Small intestine (tissue), 16 donors: ENCODE measurements at places on chromosomes 3 and 15. TPM values are rescaled to one million over a fixed set of nuclear protein-coding genes. Genes with fewer than 3 reads are reported as not detected.

COL6A5 gene
- 0.01 TPM for polyA plus RNA-seq

HEG1 gene
- polyA plus RNA-seq = 0.45 TPM

SNTN gene
- polyA plus RNA-seq = not detected

GRCh38 chr15:91821458-91821857 lies 32.0 kb upstream of the SLCO3A1 start:
- no peak overlapping the region for H3K4me3 ChIP-seq
- no peaks in the 10 kb centered on the region for H3K27me3 ChIP-seq
- no peaks in the 10 kb centered on the region for H3K4me1 ChIP-seq
- no peak for DNase-seq
- no peaks in the 10 kb centered on the region for H3K36me3 ChIP-seq

DNA sequence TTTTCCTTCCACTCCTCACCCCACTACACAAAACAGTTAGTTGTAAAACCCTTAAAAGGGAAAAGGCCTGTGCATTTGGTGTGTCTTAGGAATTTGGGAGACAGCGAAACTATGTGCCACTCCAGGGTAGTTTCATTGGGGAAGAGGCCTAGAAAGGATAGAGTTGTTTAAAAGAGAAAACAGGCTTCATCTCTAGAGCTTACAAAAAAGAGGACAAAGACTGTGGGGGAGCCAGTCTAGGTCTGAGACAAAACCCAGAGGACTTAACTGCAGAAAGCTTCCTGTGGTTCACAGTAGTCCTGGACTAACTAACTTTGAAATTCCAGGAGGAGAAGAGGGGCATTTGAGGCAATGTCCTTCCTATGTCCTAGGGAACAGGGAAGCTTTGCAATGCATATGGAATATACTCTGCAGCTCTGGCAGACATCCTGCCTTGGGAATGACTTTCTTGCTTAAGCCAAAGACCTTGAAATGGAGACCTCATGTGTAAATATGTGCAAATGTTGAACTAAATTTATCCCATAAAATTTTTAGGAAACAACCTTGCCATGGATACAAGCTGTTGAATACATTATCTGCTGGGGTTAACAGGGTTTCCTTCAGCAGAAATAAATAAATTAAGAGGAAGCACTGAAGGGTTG lies 159.4 kb downstream of the LSAMP start:
- H3K27ac ChIP-seq = no peak overlapping the region
- no peaks in the 10 kb centered on the region for H3K27me3 ChIP-seq
- no peak for DNase-seq
- no peaks in the 10 kb centered on the region for H3K36me3 ChIP-seq
- no peak overlapping the region for H3K4me3 ChIP-seq
- no peaks in the 10 kb centered on the region for H3K4me1 ChIP-seq

- no peak for DNase-seq
- H3K27ac ChIP-seq = no peak overlapping the region
- H3K4me3 ChIP-seq = no peak overlapping the region
- H3K4me1 ChIP-seq = no peaks in the 10 kb centered on the region
- no peaks in the 10 kb centered on the region for H3K27me3 ChIP-seq
Observed at GRCh38 chr15:68706931-68707330, 113.8 kb downstream of the ANP32A start.

DNA sequence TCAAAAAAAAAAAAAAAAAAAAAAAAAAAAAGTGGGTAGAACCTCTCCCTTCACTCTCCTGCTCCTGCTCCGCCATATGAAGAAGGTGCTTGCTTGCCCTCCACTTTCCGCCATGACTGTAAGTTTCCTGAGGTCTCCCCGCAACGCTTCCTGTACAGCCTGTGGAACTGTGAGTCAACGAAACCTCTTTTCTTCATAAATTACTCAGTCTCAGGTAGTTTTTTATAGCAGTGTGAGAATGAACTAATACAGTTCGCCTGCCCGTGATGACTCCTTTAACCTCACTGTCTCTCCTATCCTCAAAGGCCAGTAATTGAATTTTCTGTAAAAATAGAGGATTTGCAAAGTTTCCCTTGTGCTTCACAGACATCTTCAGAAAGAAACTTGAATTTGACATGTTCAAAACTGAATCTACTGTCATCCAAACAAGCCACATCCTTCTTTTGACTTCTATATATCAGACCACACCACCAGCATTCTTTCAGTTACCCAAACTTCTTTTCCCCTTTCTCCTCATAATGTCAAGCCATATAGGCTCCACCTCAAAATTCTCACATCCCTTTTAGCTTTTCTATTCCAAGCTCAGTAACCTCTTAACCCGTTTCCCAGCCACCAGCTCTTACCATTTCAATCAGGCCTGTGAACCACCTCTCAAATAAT lies 44.3 kb downstream of the P2RY1 start:
- H3K36me3 ChIP-seq = no peaks in the 10 kb centered on the region
- H3K27ac ChIP-seq = no peak overlapping the region
- H3K4me3 ChIP-seq = no peak overlapping the region
- H3K27me3 ChIP-seq = no peaks in the 10 kb centered on the region
- no peaks in the 10 kb centered on the region for H3K4me1 ChIP-seq

DNA sequence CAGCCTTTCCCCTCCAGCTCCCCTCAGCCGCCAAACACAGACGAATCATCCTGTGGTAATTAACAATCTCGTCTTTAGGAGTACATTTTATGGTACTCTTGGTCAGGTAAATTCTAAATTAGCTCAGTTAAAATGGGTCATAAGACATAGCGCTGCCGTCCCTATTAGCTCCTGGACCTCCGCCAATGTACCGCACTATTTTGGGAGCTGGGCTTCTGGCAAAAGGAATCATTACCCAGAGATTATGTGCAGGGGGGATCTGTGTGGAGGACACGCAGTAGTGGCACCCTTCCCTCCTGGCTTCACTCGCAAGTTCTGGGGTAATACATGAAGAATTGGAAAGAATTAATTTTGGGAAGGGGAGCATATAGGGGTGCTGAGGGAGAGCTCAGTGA lies 68.6 kb upstream of the ONECUT1 start:
- H3K27ac ChIP-seq = no peak overlapping the region
- no peak for DNase-seq
- no peaks in the 10 kb centered on the region for H3K36me3 ChIP-seq

DNA sequence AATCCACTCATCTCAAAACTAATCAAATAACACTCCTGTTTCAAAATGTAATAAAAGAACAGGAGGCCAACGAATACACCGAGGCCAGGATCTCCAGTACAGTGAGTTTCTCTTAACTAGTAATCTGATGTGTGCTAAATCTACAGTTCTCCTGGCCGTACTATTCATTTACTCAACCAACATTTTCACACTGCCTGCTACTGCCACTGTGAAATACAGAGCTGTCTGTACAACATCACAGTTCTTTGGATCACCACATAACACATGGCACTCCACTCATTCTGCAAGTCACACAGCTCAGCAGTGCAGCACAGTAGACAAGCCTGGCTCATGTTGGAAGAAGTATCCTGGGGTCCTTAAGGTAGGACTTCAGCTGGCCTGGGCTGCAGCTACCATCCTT lies 21.9 kb downstream of the RIOX2 start:
- H3K27me3 ChIP-seq = no peaks in the 10 kb centered on the region
- no peak overlapping the region for H3K4me3 ChIP-seq
- no peak for DNase-seq
- H3K4me1 ChIP-seq = no peaks in the 10 kb centered on the region

- no peaks in the 10 kb centered on the region for H3K4me1 ChIP-seq
- H3K4me3 ChIP-seq = no peak overlapping the region
- no peaks in the 10 kb centered on the region for H3K36me3 ChIP-seq
- no peaks in the 10 kb centered on the region for H3K27me3 ChIP-seq
Observed at GRCh38 chr15:80514071-80514780, 110.0 kb downstream of the ARNT2 start.

- no peak overlapping the region for H3K4me3 ChIP-seq
- peaks cover 36% of the 10 kb centered on the region for H3K36me3 ChIP-seq
- no peak overlapping the region for H3K27ac ChIP-seq
- no peaks in the 10 kb centered on the region for H3K4me1 ChIP-seq
- no peaks in the 10 kb centered on the region for H3K27me3 ChIP-seq
Observed at GRCh38 chr3:49763981-49764380, 22.4 kb downstream of the IP6K1 start.
